Mesenteric fat pad (tissue), 1 donor: ENCODE measurements at places on chromosomes 12 and 14.

DNA sequence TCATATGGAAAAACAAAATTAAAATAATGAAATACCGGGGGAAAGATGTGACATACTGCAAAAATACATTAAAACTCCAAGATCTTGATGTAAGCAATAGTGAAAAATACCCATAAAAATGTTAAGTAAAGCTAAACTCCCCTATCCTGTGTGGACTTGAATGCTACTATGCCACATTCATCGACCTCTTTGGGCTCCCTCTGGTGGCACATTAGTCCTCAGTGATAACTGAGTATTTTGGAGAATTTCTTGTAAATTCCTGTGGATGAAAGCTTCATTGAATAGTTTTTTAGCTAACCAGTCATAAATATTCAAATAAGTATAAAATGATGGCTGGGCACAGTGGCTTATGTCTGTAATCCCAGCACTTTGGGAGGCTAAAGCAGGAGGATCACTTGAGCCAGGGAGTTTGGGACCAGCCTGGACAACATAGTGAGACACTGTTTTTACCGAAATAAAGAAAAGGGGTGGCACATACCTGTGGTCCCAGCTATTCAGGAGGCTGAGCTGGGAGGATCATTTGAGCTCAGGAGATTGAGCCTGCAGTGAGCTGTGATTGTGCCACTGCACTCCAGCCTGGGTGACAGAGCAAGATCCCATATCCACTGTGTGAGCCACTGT, 42.4 kb upstream of the SGPP1 start:
- DNase-seq, result no peak

DNA sequence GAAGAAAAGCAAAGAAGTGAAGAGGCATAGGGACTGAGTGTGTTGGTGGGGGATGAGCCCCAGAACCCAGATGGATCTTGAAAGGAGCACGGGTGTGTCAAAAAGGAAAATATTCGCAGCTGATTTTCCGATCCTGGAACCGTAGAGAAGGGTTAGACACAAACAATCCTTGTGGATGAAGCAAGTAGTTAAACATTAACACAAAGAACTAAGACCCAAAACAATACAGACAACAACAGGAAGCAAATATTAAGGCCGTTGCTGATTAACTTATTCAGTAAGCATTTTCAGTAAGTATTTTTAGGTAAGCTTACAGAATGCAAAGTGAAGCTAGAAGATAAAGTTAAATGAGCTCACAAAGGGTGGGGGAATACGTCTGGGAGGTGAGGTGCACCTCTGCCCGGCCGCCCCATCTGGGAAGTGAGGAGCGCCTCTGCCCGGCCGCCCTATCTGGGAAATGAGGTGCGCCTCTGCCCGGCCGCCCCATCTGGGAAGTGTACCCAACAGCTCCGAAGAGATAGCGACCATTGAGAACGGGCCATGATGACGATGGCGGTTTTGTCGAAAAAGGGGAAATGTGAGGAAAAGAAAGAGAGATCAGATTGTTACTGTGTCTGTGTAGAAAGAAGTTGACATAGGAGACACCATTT, 62.8 kb upstream of the PRB2 start:
- no peak for DNase-seq

DNA sequence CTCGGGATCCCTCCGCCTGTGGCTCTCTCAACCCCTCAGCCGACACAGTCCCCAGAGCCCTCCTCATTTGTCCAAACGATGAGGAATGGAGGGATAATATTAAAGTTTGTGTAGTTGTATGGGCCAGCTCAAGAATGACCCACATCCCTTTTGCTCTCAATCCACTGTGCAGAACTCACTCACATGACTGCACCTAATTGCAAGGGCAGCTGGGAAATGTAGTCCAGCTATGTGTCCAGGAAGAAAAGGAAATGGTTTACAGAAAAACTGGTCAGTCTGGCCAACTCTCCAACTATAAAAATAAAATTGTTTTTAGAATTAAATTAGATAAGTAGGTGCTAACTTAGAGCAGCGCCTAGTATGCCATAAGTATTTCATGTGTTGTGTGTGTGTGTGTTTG, 66.6 kb downstream of the GALNT8 start:
- DNase-seq, result no peak

DNA sequence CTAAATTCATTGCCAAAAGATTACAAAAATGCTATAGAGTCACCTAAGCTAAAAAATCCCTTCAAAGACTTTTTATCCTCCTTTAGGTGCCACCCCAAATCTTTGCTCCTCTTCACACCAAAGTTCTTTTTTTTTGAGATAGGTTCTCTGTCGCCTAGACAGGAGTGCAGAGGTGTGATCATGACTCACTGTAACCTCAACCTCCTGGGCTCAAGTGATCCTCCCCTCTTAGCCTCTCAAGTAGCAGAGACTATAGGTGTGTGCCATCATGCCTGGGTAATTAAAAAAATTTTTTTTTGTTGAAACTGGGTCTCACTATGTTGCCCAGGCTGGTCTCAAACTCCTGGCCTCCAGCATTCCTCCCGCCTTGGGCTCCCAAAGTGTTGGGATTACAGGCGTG, 47.9 kb downstream of the WDHD1 start:
- DNase-seq, result no peak

GRCh38 chr14:50533806-50534205, 1.4 kb upstream of the MAP4K5 start:
- DNase-seq, result no peak

GRCh38 chr14:52318062-52318461, 4.0 kb downstream of the PTGER2 start:
- DNase-seq, result no peak

DNA sequence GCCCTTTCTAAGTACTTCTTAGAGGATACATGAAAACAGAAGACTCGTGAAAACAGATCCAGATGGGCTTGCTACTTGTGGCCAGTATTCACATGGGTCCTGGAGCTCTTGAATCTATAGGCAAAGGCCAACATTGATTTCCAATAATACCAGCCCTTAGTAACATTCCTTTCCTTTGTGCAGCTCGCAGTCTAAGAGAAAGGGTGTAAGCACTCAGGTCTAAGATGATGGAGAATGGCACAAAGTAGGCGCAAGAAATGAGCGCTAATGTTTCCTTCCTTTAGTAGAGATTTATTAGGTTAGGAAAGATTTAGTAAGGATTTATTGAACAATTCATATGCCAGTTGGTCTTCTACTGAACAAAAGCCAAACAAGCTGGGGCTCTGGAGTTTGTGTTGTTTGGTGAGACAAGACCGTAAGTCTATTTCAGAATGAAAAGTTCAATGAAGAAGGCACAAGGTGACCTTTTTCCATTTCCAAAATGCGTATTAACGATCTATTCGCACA, 525 bp downstream of the RNU6-8 start:
- DNase-seq, result no peak

DNA sequence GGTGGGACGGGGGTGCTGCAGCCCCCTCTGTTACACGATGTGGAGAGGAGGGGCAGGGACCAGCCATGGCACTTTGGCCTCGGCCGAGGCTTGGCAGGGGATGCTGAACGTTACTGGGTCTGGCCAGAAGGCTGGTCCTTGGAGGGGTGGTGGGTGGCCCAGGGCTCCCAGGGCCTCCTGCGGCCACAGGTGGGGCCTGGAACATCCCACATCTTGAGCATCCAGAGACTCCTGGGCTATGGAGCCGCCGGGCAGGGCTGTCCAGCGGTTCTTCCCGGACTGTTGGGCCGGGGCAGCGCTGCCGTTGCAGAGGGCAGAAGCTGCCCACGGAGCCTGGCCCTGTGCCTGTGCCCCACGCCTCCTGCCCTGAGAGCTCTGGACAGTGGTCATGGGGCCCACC, 15.9 kb downstream of the KIF26A start:
- DNase-seq, result no peak

DNA sequence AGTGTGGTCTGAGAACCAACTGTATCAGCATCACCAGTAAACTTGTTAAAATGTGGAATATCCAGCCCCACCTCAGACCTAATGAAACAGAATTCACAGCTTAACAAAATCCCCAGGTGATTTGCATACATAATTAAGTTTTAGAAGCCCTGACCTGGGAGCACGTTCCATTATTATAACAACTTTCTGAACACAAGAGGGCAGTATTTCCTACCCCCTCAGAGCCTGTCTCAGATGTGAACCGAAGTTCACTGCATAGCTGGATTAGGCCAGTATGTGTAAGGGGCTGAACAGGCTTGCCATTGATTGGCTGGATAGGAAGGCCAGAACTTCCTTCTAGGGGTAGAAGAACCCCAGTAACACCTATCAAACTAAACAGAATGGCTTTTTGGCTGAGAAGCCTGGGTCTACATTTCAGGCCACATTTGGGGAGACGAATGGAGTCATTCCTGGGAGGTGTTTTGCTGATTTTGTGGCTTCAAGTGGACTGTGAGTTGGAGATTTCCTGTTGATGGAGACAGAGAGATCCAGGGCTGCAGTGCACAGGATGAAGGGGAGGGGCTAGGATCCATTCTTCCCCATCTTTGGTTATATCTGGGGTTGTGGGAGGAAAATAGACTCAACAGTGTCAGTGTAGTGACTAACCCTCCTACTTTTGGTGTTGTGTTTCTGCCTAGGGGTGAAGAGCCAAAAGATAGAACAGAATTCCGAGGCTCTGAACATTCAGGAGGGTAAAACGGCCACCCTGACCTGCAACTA, 94.7 kb upstream of the OR4E1 start:
- DNase-seq, result peak; percentile 43

GRCh38 chr12:101172316-101172715, 37.7 kb downstream of the SLC5A8 start:
- no peak for DNase-seq

DNA sequence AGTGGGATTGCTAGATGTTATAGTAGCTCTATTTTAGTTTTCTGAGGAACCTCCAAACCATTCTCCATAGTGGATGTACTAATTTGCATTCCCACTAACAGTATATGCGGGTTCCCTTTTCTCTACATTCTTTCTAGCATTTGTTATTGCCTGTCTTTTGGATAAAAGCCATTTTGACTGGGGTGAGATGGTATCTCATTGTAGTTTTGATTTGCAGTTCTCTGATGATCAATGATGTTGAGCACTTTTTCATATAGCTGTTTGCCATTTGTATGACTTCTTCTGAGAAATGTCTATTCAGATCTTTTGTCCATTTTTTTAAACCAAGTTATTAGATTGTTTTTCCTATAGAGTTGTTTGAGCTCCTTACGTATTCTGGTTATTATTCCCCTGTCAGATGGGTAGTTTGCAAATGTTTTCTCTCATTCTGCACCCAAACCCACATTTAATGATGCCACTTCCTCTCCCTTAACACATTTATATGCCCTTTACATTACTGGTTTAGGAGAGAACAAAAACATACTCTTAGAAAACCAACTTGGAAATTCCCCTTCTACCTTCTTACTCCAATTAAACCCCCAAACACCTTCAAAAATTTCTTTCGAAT, 48.2 kb downstream of the NELL2 start:
- no peak for DNase-seq

- no peak for DNase-seq
Measured at GRCh38 chr14:58915646-58916045, 272.8 kb upstream of the DAAM1 start.

GRCh38 chr12:111093428-111094142, 173.2 kb upstream of the MYL2 start:
- no peak for DNase-seq

GRCh38 chr14:79062226-79062625, 892.1 kb downstream of the NRXN3 start:
- no peak for DNase-seq

GRCh38 chr12:92739113-92739512, 36.3 kb downstream of the PLEKHG7 start:
- no peak for DNase-seq

- no peak for DNase-seq
Measured at GRCh38 chr12:107560899-107561285, 124.7 kb upstream of the PWP1 start.

GRCh38 chr12:54016478-54016964, 7.7 kb downstream of the HOXC8 start:
- no peak for DNase-seq

GRCh38 chr12:51907856-51908425, 637 bp downstream of the ACVRL1 start:
- peak; percentile 82 for DNase-seq

DNA sequence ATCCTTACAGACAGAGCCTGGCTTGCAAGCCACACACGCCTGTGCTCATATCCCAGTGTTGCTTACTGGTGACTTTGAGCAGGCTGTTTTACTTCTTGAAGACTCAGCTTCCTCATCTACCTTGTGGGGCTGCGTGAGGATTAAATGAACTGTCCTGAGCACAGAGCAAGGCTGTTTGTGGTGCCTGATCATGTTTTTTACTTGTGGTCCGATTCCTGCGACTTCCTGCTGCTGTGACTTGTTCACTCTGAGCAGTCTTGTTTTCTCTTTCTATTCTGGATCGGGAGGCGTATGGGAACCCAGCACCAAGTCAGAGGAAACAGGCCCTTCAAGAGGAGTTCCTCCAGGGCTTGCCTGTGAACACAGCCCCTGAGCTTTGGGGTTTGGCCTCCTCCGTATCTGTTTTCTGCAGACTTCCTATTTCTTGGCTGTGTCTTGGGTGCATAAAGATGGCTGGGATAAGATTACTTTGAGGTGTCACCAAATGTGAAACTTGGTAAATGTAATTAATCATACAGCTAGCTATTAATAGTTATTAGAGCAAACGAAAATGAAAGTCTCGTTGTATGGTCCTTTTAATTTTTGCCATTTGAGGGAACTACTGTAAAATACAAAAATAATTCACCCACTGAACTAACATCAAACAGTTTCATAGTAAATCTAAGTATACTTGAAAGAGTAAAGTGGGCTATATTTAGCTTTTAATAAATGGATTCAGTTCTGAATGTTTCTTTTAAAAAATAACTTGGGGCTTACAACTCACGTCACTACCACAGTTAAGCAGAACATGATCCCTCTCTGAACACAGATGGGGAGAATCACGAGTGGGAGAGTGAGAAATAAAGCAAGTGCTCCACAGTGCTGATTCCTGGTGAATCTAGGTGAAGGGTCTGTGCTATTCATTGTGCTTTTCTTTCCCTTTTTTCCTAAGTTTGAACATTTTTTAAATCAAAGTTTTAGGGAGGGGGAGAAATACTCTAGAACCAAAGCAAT, 251.5 kb downstream of the FOXN3 start:
- no peak for DNase-seq

DNA sequence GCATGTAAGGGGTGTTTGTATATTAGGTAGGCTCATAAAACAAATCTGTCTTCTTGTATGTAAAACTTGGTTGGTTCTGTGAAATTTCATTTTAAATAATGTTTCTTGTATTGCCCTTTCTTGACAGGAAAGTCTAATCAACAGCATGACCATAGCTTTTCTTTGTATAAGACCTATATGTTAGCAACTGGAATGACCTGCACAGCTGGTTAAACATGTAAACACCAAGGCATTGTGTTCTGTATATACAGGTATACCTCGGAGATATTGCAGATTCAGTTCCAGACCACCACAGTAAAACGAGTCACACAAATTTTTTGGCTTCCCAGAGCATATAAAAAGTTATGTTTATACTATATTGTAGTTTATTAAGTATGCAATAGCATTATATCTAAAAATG, 183.6 kb downstream of the ERC1 start:
- no peak for DNase-seq

GRCh38 chr12:90004319-90005074, 295.9 kb upstream of the ATP2B1 start:
- no peak for DNase-seq
